ENCODE measurements at places on chromosomes 6 and 20. TPM values are rescaled to one million over a fixed set of nuclear protein-coding genes. Genes with fewer than 3 reads are reported as not detected.

ACTL10 gene
- total RNA-seq: 4.9 TPM

LAMA5 gene
- total RNA-seq: 1.2 TPM

DLL1 gene
- total RNA-seq: 0.87 TPM

BPIFB4 gene
- not detected for total RNA-seq

ETV7 gene
- 5.3 TPM for total RNA-seq

C6orf58 gene
- total RNA-seq: not detected

FAM50B gene
- total RNA-seq: 11.1 TPM

THEMIS gene
- total RNA-seq: 81.4 TPM

RAB23 gene
- 3.6 TPM for total RNA-seq

TP53TG5 gene
- total RNA-seq: 0.08 TPM

PRSS35 gene
- total RNA-seq: not detected

HLA-DQB2 gene
- total RNA-seq: not detected

GZF1 gene
- total RNA-seq: 10.9 TPM

APOM gene
- 3.8 TPM for total RNA-seq

WFDC8 gene
- not detected for total RNA-seq

TNFRSF6B gene
- not detected for total RNA-seq

DDO gene
- total RNA-seq: not detected

TAF8 gene
- total RNA-seq: 61.5 TPM

LRFN2 gene
- not detected for total RNA-seq

SIRPA gene
- not detected for total RNA-seq

CLIC5 gene
- 5.4 TPM for total RNA-seq

ZKSCAN8 gene
- 22.8 TPM for total RNA-seq

RUNX2 gene
- total RNA-seq: 3.3 TPM

AIF1 gene
- total RNA-seq: 46.1 TPM

SRC gene
- total RNA-seq: 1.3 TPM

COL12A1 gene
- 0.19 TPM for total RNA-seq

ESR1 gene
- total RNA-seq: 5.7 TPM

ACSS1 gene
- 55.3 TPM for total RNA-seq

SLC22A2 gene
- not detected for total RNA-seq

KIAA1586 gene
- total RNA-seq: 13.5 TPM

TPD52L1 gene
- not detected for total RNA-seq

SIGLEC1 gene
- total RNA-seq: not detected

ANKRD66 gene
- total RNA-seq: not detected

TUBB gene
- 1,008 TPM for total RNA-seq

HEY2 gene
- total RNA-seq: not detected

PNLDC1 gene
- not detected for total RNA-seq

HSPA1L gene
- 3.7 TPM for total RNA-seq

PDE10A gene
- total RNA-seq: not detected

GATA5 gene
- not detected for total RNA-seq

NEU1 gene
- 23.4 TPM for total RNA-seq

VNN1 gene
- not detected for total RNA-seq

ABRACL gene
- 146 TPM for total RNA-seq

GRM1 gene
- total RNA-seq: not detected

UBR2 gene
- 32.1 TPM for total RNA-seq

ZKSCAN3 gene
- 6.3 TPM for total RNA-seq

TCP11 gene
- total RNA-seq: not detected

GNAS-AS1 gene
- total RNA-seq: 1.7 TPM

DDR1 gene
- 9.3 TPM for total RNA-seq

B3GAT2 gene
- total RNA-seq: 0.03 TPM

BEND6 gene
- total RNA-seq: not detected

CGA gene
- total RNA-seq: not detected

Data from activated naive CD4-positive, alpha-beta T cell treated with anti-CD3 and anti-CD28 coated beads, Interleukin-2, amount 10 ng/mL, durations not matched to agents 5 hours and 36 hours (primary cell).